Articular chondrocyte of knee joint (primary cell): ENCODE measurements at places on chromosomes 6 and 20. TPM values are rescaled to one million over a fixed set of nuclear protein-coding genes. Genes with fewer than 3 reads are reported as not detected.

The MTHFD1L gene
- 45.9 and 70.8 TPM in 2 replicates for total RNA-seq

The POU5F1 gene
- 0.65 and 0.97 TPM in 2 replicates for total RNA-seq

The CRISP3 gene
- not detected in 2 replicates for total RNA-seq

The PTP4A1 gene
- 42.5 and 43.9 TPM in 2 replicates for total RNA-seq

The CRYBG1 gene
- 1.6 and 6.1 TPM in 2 replicates for total RNA-seq

The VWA7 gene
- total RNA-seq, result 1.0 and 1.9 TPM in 2 replicates

The OPRM1 gene
- total RNA-seq, result not detected in 2 replicates

The TFAP2D gene
- not detected in 2 replicates for total RNA-seq

The PRDM1 gene
- total RNA-seq, result 1.7 and 2.2 TPM in 2 replicates

The PTCRA gene
- not detected in 2 replicates for total RNA-seq

The HELZ2 gene
- 23.5 and 30.4 TPM in 2 replicates for total RNA-seq

The PRR18 gene
- total RNA-seq, result 0.13 TPM in 1 of 2 replicates, not detected in the other

The PPIL6 gene
- total RNA-seq, result 3.9 and 6.2 TPM in 2 replicates

The OSBPL2 gene
- 27.6 and 28.5 TPM in 2 replicates for total RNA-seq

The CLDN20 gene
- not detected in 2 replicates for total RNA-seq

The NRSN1 gene
- not detected in 2 replicates for total RNA-seq

The ROMO1 gene
- 141 and 230 TPM in 2 replicates for total RNA-seq

The BMP2 gene
- total RNA-seq, result 11.6 and 16.3 TPM in 2 replicates

The QRSL1 gene
- total RNA-seq, result 14.5 and 14.6 TPM in 2 replicates

The ZSCAN12 gene
- total RNA-seq, result 8.2 and 8.5 TPM in 2 replicates

The PDE7B gene
- 25.7 and 32.8 TPM in 2 replicates for total RNA-seq

The MOCS1 gene
- 22.3 and 29.9 TPM in 2 replicates for total RNA-seq

The COL21A1 gene
- total RNA-seq, result 1.0 and 3.9 TPM in 2 replicates

The PLCG1 gene
- total RNA-seq, result 32.8 and 40.2 TPM in 2 replicates
